BE2C (cell line): ENCODE measurements at places on chromosomes 4 and X.
A peak's percentile ranks its signal among the peaks of the same experiment; 100 is the strongest.

- DNase-seq: no peak
These were observed 16.4 kb downstream of the NHSL2 start for GRCh38 chrX:71927040-71927439.

DNA sequence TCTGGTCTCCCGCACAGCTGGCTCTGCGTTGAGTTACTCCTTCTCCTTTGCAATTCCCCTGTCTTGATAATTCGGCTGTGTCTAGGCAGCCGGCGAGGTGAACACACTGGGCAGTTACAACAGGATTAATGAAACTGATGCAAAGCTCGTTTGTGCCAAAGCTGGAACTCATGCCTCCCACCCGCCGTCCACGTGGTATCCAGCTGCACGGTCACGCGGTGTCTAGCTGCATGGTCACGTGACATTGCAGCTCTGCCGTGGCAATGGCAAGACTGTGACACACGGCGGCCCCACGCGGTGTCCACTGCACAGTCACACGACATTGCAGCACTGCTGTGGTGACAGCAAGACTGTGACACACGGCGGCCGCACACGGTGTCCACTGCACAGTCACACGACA, 31.2 kb upstream of the LRPAP1 start:
- no peak for DNase-seq

DNA sequence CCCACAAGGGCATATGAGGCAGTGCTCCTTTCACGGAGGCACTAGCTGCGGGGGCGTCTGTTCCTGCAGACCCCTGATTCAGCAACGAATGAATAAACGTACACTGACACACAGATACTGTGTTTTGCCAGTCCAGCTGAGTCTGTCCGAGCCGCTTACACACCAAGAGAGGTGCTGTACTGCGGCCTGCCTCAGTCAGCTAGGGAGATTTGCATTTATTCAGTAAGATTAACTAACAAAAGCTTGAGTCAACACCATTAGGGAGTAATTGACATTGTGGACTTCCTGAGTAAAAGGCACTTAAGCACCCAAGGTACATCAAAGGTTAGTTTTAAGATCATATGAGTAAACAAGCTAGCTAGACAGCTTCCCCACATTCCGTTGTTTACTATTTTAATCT, 31.0 kb upstream of the BEX4 start:
- no peak for DNase-seq

GRCh38 chr4:46508216-46508615, 118.3 kb upstream of the GABRA2 start:
- DNase-seq: no peak

DNA sequence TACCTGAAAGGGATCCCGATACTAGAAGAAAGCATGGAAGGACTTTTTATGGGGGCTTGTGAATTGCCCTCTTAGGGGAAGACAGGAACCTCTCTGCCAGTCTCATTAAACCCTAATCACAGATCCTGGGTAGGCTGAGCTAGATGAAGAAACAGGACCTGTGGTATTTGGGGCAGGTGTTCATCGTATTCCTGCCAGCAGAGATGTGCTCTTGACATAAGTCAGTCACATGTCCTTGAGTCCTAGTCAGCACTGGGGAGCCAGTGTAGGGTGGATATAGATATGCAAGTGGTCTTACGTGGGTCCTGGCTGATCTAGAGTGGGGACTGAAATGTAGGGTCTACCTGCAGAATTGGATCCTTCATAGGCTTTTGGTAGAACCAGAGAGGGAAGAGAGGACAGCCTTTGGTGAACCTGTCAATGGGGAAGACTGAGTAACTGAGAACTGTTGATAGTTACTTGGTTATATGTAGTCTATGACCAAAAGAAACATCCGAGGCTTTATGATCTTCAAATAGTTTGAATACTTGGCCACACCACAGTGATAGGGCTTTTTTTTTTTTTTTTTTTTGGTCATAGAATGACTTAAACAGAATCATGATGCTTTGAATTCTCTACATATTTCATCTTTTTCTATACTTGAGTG, 63.5 kb upstream of the WDR1 start:
- no peak for DNase-seq

- DNase-seq: no peak
These were observed 99.5 kb upstream of the ITM2A start for GRCh38 chrX:79466636-79467035.

GRCh38 chr4:69727426-69727825, 33.0 kb downstream of the SULT1B1 start:
- DNase-seq: no peak

DNA sequence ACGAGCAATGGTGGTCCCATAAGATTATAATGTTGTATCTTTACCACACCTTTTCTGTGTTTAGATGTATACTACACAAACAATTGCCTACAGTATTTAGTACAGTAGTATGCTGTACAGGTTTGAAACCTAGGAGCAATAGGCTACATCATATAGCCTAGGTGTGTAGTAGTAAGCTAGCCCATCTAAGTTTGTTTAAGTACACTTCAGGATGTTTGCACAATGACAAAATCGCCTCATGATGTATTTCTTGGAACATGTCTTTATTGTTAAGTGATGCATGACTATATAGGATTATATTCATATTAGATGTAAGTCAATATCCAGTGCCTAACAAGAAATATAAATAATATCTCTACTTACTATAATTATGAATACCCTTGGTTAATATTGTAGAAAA, 104.6 kb downstream of the SLC10A6 start:
- no peak for DNase-seq

DNA sequence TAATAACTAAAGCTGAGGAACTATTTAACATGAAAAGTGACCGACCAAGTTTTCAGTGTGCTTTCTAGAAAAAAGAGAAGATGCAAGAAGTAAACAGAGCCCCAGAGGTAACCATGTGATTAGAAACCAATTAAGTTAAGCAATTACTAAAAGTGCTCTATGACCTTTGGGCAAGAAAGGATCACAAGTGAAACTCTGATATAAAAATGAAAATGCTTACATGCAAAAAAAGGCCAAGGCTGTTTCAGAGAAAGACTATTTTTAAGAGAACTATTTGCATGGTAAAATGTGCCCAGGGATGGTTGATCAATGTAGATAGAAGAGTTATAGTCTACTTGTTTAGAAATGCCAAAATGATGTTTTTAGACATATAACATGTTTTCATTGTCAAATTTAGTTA, 22.0 kb downstream of the KLHL15 start:
- no peak for DNase-seq

GRCh38 chrX:124224528-124224927, 107.9 kb upstream of the TEX13D start:
- no peak for DNase-seq

DNA sequence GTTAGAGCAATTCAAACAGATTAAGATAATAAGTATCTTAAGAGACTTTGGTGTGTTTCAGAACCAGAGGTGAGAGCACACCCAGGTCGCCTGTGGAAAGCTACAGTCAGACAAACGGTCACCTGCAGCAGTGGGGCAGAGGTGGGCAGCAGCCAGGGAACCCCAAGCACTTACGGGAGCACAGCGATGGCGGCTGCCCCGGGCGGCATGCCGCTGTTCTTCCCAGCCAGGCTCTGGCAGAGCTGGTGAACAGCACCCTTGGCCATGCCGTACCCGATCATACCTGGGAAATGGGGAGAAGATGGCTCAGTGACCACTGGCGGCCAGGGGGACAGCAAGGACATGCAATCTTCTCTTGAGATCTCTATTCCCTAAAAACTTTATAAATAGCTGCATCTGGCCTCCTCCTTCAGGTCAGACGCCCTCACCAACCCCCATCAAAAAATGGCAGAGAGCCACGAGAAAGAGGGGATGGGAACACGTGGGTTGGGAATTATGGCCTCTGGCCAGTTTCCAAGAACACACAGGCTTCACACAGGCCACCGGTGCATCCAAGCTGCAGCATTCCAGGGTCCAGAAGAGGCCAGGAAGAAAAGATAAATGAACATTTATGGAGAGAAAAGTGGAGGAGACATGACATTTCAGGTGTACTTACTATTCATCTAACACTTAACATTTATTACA, 19.7 kb downstream of the QDPR start:
- DNase-seq: peak; percentile 82

DNA sequence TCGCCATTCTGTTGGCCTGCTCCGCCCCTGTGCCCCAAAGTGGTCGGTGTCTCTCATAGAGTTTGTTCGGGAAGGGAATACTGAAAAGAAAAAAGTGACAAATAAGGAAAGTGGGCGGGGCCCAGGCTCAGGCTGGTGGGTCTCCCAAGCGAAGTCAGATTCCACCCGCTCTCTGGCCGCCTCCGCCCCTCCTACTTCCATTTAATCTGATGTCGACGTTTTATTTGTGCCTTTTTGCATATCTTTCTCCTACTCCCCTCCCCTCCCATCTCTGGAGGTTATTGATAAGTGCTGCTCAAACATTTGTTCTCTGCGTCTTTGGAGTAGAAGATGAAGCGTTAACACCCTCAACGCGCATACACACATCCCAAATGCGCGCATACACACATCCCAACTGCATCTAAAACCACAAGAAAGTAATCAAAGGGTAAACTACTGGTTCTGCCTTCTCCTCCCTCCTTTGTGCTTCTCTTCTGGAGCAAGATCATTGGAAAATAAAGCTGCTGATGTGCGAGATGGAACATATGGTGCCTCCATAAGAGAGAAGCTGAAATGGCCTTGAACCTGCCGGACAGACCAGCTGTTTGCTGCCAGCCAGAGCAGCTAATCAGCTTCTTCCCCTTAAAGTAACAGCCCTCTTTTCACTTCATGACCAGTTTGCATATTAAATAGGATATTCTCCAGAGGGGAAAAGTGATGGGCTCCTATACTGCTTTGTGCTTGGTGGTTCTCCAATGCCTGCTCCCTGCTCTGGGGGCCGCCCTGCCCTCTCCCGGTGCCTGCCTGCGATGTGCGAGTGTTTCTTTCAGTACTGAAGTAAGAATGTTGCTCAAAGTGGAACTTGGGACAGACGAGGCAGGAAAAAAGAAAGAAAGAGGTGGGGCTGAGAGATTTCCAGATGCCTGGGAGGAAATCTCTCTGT, 3.1 kb downstream of the MAMLD1 start:
- DNase-seq: no peak
